ENCODE measurements at places on chromosomes 11 and 22. TPM values are rescaled to one million over a fixed set of nuclear protein-coding genes. Genes with fewer than 3 reads are reported as not detected.

MICAL2 gene
- 245 TPM for polyA plus RNA-seq

SEPTIN5 gene
- 63.3 TPM for polyA plus RNA-seq

KCNK4 gene
- polyA plus RNA-seq: not detected

DGCR6 gene
- 5.8 TPM for polyA plus RNA-seq

SUSD2 gene
- polyA plus RNA-seq: 7.1 TPM

ISX gene
- polyA plus RNA-seq: 6.8 TPM

OR52E8 gene
- not detected for polyA plus RNA-seq

NUDT8 gene
- polyA plus RNA-seq: 4.1 TPM

HPX gene
- polyA plus RNA-seq: 1.1 TPM

KRTAP5-11 gene
- polyA plus RNA-seq: not detected

GPHA2 gene
- not detected for polyA plus RNA-seq

CRYBB3 gene
- polyA plus RNA-seq: 3.2 TPM

UBQLN3 gene
- polyA plus RNA-seq: not detected

TNNT3 gene
- polyA plus RNA-seq: 3.9 TPM

LDHAL6A gene
- polyA plus RNA-seq: not detected

OR56A1 gene
- polyA plus RNA-seq: not detected

C11orf65 gene
- not detected for polyA plus RNA-seq

PIH1D2 gene
- 1.0 TPM for polyA plus RNA-seq

SLC15A3 gene
- 21.2 TPM for polyA plus RNA-seq

OPCML gene
- not detected for polyA plus RNA-seq

IFITM1 gene
- polyA plus RNA-seq: 88.3 TPM

POGLUT3 gene
- polyA plus RNA-seq: 35.7 TPM

FOLR2 gene
- polyA plus RNA-seq: 8.8 TPM

ARVCF gene
- polyA plus RNA-seq: 15.4 TPM

F2 gene
- not detected for polyA plus RNA-seq

CHRM4 gene
- polyA plus RNA-seq: 1.9 TPM

Data from aorta (tissue), 5 donors.